Mesothelial cell of epicardium (in vitro differentiated cells): ENCODE measurements at places on chromosomes 2 and 18. TPM values are rescaled to one million over a fixed set of nuclear protein-coding genes. Genes with fewer than 3 reads are reported as not detected.

CPO gene
- total RNA-seq: 0.18 TPM in 1 of 3 replicates, not detected in the others

OSBPL6 gene
- total RNA-seq: 2.1 to 3.1 TPM (median 2.8 TPM) in 3 replicates

PHLPP1 gene
- 20.4 to 21.2 TPM (median 21.2 TPM) in 3 replicates for total RNA-seq

CHMP3 gene
- total RNA-seq: 73.5 to 75.8 TPM (median 73.8 TPM) in 3 replicates

PSMG2 gene
- 55.3 to 59.0 TPM (median 58.5 TPM) in 3 replicates for total RNA-seq

PROC gene
- total RNA-seq: 0.24 to 0.25 TPM (median 0.25 TPM) in 3 replicates

CFC1 gene
- total RNA-seq: not detected in 3 replicates

PARD6G gene
- total RNA-seq: 25.5 to 30.8 TPM (median 30.7 TPM) in 3 replicates

RBM44 gene
- total RNA-seq: 0.60 to 0.72 TPM (median 0.69 TPM) in 3 replicates

RBKS gene
- total RNA-seq: 0.80 to 1.4 TPM (median 1.0 TPM) in 3 replicates

SP5 gene
- total RNA-seq: 2.2 to 4.6 TPM (median 2.7 TPM) in 3 replicates

CFAP65 gene
- total RNA-seq: not detected in 3 replicates

MEP1B gene
- 0.18 TPM in 1 of 3 replicates, not detected in the others for total RNA-seq

GRCh38 chr18:3916082-3916481, 466.1 kb downstream of the TGIF1 start:
- DNase-seq: no peak

DNA sequence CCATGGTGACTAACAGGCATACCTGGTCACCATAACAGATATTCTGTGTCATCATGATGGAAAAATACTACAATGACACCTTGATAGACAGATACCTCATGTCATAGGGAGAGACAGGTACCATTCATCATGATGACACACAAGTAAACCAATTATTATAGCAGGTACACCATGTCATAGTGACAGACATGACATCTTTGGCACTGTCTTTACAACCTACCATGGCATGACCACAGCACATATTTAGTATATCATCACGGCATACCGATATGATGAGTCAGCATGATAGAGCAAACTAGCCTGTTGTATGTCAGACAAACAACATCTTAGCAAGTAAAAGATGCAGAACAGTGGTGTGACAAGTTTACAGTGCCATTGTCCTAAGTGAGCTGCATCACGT, 101.3 kb upstream of the KLHL29 start:
- DNase-seq: no peak

DNA sequence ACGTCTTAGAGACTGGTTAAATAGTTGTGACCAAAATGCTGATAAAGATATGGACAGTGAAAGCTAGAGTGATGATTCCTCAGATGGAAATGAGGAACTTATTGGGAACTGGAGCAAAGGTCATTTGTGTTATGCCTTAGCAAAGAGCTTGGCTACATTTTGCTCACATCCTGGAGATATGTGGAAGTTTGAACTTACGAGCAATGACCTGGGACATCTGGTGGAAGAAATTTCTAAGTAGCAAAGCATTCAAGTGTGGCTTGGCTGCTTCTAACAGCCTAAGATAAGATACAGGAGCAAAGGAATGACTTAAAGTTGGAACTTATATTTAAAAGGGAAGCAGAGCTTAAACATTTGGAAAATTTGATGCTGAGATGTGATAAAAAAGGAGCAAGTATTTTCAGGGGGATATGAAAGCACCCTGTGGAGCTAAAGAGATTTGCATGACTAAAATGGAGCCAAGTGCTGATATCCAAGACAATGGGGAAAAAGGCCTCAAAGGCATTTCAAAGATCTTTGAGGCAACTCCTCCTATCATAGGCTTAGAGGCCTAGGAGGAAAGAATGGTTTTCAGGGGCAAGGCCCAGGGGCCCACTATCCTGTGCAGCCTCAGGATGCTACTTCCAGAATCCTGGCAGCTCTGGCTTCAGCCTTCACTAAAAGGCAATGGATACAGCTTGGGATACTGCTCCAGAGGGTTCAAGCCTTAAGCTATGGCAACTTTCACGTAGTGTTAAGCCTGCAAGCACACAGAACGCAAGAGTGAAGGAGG, 124.1 kb upstream of the KLHL14 start:
- no peak for DNase-seq

DNA sequence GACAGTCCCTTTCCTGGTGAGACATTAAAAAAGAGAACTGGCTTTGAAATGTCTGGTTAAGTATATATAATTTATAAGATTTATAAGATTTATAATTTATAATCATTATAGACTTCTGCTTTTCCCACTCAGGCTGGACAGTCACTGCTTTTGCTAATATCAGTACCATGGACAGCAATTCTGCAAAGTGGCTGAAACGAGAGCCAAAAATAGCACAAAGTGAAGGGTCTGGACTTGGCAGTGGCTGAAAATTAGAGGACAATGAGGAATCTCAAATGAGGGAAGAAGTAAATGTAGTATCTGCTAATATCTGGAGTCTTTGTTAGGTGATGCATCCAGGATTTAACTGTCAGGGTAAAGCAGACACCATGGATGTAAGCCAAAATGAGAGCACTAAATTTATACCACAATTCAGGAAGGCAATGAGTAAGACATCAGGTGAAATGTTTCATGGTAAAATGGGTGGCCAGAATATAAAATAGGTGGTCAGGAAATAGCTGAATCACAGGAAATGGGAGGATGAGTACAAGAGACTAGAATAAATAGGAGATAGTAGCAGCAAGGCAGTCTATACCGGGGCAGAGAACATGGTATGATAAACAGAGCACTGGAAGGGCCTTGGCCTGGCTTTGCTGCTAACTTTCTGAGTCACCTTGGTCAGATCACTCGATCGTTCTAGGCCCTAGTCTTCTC, 39.6 kb upstream of the BOD1L2 start:
- DNase-seq: no peak

GRCh38 chr2:69946351-69947324, 14.8 kb downstream of the ASPRV1 start:
- DNase-seq: no peak

DNA sequence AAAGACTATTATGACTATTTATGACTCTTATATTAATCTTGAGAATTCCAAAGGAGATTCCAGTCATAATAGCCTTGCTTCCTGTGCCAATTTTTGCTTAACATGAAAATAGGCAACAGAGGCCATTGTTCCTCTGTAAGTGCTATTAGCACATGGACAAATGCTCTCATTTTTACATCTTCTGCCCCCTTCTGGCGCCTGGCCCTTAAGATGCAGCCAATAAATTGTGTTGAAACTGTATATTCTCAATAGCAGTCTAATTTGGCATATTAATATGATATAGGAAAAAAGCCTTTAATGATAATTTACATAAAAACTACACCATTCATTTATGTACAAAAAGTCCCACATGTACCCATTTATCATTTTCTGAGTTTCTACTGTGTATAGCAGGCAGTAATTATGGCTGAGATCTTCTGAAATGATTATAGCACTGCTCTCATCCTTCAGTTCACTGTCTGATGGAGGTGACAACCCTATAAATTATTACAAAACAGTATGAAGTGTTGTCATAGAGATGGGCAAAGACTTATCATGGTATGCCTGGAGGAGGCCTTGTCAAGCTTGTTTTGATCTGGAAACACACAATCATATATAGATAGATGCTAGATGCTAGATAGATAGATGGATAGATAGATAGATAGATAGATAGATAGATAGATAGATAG, 613.3 kb downstream of the TSN start:
- no peak for DNase-seq

GRCh38 chr18:59448546-59448945, 89.5 kb upstream of the LMAN1 start:
- DNase-seq: no peak

DNA sequence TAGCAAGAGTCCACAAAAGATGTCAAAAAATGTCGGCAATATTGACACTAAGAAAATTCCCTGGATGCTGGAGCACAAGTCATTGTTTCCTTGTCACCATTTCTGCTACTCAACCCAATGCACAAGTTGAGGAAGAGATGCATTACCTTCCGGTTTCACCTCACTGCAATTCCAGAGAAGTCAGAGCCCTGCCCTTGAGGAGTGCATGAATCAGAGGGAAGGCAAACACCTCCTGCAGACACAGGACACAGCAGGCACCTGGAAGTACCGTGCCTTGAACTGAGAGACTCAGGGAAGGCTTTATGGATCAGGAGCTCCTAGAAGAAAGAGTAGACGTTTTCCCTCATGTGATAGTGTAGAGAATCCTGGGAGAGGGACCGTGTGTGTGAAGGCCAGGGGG, 62.7 kb upstream of the ARL4C start:
- DNase-seq: no peak

- no peak for DNase-seq
These were observed 213.0 kb upstream of the RAB6C start for GRCh38 chr2:129766374-129766993.

GRCh38 chr18:51559902-51560287, 362.4 kb upstream of the MEX3C start:
- DNase-seq: no peak

GRCh38 chr18:48988508-48989303, 37.9 kb upstream of the SMAD7 start:
- DNase-seq: no peak

- DNase-seq: no peak
These were observed 74.7 kb downstream of the PSMG2 start for GRCh38 chr18:12777500-12777944.

GRCh38 chr18:58828399-58829121, 36.1 kb upstream of the ZNF532 start:
- no peak for DNase-seq

DNA sequence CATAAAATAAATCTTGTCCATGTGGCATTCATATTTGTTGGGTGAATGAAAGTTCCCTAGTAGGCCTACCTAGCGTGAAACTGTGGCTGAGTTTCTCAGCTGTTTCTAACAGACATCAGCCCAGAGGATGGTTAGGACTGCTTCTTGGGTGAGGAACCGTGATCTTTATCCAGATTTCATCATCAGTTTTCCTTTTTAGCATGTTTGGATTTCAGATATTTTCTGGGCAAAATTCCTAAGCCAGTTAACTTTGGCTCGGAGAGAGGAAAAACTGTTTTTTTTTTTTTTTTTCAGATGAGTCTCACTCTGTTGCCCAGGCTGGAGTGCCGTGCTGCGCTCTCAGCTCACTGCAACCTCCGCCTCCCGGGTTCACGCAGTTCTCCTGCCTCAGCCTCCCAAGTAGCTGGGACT, 53.5 kb downstream of the DGKD start:
- DNase-seq: no peak

DNA sequence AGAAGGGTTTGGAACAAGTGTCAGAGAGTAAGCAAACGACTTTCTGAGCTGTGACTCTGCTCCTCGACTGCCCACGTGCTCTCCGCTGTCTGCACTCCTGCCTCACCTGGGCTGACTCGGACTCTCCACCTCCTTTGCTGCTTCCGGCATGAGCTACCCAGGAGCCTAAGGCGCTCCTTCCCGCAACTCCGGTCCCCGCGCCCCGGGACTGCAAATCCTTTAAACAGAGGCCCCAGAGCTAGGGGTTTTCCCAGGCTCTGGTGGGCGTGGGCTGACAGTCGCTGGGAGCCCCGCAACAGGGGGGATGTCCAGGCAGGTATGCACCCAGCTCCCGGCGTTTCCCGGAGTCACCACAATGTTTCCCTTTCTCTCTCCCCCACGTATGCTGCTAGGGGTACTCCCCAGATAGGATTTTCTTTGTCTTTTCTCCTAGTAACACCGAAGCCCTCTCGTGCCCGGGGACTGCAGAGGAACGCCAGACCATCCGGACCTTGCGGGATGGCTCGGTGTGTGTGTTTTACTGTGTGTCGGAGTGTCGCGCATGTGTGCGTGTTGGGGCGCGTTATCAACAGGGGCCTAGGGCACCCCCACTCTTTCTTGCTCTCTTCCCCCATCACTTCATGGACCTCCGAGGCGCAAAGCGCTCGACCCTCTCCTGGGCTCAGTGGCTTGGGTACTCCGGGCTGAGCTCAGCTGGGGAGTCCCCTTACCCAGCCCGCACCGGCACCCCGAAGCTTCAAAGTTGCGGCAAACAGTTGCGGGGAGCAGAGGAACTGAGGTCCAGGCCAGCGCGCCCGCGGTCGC, 691 bp upstream of the THSD7B start:
- DNase-seq: peak; percentile 40

- no peak for DNase-seq
These were observed 23.6 kb upstream of the SERPINE2 start for GRCh38 chr2:224062481-224063297.

DNA sequence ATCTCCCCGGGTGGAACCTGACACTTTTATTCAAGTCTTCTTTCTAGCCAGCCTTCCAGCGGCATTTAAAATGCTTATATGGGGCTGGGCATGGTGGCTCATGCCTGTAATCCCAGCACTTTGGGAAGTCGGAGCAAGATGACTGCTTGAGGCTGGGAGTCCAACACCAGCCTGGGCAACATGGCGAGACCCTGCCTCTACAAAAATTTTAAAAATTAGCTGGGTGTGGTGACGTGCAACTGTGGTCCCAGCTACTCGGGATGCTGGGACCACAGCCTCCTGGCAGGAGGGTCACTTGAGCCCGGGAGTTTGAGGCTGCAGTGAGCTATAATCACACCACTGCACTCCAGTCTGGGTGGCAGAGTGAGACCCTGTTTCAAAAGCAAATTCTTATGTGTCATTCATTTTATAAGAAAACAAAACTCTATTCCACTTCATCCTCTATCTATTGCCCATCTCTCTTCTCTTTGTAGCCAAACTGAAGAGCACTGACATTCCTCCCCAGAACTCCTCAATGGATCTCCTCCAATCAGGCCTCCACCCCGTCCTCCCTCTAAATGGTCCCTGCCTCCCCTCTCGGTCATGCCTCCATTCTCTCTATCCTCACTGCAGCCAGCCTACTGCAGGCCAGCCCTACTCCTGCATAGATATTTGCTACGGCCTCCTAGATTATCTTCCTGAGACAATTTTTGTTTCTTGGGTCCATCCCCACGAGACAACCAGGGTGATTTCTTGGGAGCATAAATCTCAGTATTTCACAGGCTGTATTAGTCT, 18.0 kb upstream of the RHOB start:
- no peak for DNase-seq

- no peak for DNase-seq
These were observed 30.0 kb downstream of the MEMO1 start for GRCh38 chr2:31980674-31981356.

- DNase-seq: no peak
These were observed 115.1 kb downstream of the NAB1 start for GRCh38 chr2:190763901-190764514.

GRCh38 chr2:14843507-14844204, 211.1 kb downstream of the LRATD1 start:
- no peak for DNase-seq

GRCh38 chr2:112751451-112752197, 12.8 kb downstream of the CKAP2L start:
- DNase-seq: no peak

GRCh38 chr18:2293109-2293839, 278.0 kb downstream of the METTL4 start:
- DNase-seq: no peak

- DNase-seq: peak; percentile 16
These were observed 19.3 kb downstream of the SPEG start for GRCh38 chr2:219453671-219454590.

- no peak for DNase-seq
These were observed 169.9 kb downstream of the MC4R start for GRCh38 chr18:60202708-60203107.

GRCh38 chr18:8046441-8046840, 479.3 kb downstream of the PTPRM start:
- DNase-seq: no peak

GRCh38 chr2:24421668-24422067, 61.3 kb upstream of the ITSN2 start:
- no peak for DNase-seq
